ENCODE measurements at places on chromosomes 5 and 9.
A peak's percentile ranks its signal among the peaks of the same experiment; 100 is the strongest.

DNA sequence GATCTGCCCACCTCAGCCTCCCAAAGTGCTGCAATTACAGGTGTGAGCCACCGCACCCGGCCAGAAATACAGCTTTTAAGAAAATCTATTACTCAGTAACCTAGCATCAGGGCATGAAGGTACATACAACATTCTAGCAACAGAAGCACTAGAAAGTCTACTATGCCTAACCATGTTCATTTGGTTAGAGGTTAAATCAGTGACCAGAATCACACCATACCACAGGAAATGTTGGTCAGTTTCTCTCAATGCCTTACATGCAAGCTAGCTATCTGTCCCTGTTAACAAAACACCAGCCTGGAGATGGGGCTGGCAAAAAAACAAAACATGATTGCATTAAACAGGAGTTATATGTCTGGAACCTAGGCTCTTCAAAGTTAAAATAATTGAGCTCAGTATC lies 104.1 kb downstream of the STRBP start:
- DNase-seq: no peak

GRCh38 chr5:157540124-157540523 lies 35.5 kb downstream of the ADAM19 start:
- no peak for DNase-seq

- no peak for DNase-seq
Observed at GRCh38 chr9:214648-215493, at the start of gene DOCK8. TSS of gene DOCK8 (plus strand) at chr9:214865. CDS start at chr9:214977, 112 bp downstream.

DNA sequence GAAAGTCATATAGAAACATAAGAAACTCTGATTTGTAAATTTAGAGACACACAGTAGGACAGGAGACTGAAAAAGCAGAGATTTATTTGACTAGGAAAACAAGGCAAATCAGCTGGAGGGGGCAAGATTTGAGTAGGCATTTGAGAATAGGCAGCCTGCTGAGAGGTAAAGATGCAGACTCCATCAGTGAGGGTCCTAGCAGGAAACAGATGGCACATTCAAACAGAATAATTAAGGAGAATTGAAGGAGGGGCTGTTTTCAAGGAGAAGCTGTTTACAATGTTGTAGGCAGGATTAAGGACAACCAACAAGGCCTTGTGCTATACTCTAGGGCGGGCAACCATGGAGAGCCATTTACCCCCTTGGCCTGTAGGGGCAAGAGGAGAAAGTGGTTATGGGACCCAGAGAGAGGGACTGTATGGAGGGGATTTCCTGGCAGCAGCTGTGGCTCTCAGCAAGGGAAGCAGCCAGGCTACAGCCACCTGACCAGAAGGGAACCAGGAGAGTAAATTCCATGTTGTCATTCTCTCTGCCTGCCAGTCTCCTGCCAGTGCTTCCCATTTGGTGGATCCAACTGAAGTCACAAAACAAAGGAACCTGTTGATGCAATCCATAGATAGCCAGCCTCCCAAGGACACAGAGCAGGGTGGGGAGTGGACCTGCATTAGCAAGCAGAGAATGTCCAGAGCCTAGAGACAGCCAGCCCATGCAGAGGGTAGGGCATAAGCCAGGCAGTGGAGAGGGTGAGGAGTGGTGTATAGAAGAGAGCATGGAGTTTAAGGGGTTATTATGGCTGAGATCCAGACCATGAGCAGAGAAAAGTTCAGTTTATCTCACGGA lies 38.2 kb downstream of the PAPPA start:
- DNase-seq: no peak

- DNase-seq: no peak
Observed at GRCh38 chr5:96654209-96654608, 8.0 kb upstream of the CAST start.

GRCh38 chr9:128115187-128116103 lies 12.1 kb downstream of the PTGES2 start:
- DNase-seq: no peak

DNA sequence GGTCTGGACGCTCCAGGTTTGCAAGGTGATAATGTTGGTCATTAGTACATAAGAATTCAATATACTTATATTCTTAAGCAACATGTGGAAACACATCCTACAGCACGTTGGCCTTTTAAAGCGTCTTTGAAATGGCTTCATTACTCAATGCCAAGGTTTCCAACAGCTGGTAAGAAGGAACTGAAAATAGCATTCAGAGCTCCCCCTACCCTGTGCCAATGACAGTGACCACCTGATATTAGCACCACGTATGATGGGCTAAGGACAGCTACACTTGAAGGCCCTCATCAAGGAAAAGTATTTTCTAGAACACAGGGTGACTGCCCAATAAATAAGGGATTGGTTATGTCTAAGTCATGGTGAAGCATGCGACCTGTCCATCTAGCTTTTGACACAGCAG lies 9.9 kb downstream of the ZNF622 start:
- no peak for DNase-seq

- no peak for DNase-seq
Observed at GRCh38 chr5:67305913-67306710, 109.5 kb upstream of the CD180 start.

DNA sequence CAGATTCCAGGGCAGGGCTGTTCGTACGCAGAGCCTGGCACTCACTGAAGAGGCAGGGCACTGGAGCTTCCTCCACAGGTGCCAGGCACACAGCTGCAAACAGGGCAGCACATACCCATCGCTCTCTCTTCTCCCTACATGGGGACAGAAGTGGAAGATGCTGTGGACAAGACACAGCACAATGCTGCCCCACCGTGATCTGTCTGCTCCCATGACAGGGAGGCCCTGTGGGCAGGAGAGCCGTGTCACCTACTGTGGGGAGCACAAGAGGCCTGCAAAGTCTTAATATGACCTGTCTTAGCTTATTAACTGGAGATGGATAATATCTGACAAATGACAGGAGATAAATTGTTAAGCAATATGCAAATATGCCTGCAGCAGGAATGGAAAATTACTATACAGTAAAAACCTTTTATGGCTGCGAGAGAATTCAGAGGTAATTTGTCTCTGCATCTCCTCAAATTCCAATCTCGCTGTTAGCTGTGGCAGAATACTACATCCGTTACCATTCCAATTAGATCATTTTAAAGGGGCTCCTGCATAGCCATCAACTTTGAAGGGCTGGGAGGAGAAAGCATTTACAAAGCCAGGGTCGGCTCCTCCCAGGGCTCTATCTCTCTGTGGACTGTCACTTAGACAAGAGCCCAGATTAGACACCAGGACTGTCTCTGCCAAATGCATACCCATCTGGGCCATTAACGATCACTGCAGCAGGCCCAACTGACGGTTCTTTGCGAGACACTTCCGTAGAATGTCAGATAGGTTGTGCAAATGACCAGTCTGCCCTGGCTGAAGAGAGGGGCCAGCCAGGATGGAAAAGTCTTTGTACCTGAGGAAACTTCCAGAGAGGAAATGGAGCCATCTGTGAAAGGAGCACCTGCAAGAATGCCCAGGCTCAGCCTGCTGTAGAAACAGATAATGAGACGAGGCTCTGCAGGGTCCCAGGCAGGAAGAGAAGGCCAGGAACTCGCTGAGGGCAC lies 90.7 kb upstream of the FSTL4 start:
- DNase-seq: no peak

GRCh38 chr5:140262839-140263238 lies 40.1 kb downstream of the PFDN1 start:
- no peak for DNase-seq

- DNase-seq: no peak
Observed at GRCh38 chr5:80435476-80435875, 27.6 kb downstream of the ZFYVE16 start.

DNA sequence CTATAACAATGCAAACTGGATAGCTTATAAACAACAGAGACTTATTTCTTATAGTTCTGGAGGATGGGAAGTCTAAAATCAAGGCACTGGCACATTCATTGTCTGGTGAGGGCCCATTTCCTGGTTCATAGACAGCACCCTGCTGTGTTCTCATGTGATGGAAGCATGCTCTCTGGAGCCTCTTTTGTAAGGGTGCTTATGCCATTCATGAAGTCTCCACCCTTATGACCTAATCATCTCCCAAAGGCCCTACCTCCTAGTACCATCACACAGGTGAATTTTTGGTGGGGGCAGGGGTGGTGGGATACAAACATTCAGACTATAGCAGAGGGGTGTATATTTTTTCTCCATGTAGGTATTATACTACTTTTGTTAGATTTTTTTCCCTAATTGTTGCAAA lies 92.4 kb downstream of the UNC13B start:
- DNase-seq: no peak

DNA sequence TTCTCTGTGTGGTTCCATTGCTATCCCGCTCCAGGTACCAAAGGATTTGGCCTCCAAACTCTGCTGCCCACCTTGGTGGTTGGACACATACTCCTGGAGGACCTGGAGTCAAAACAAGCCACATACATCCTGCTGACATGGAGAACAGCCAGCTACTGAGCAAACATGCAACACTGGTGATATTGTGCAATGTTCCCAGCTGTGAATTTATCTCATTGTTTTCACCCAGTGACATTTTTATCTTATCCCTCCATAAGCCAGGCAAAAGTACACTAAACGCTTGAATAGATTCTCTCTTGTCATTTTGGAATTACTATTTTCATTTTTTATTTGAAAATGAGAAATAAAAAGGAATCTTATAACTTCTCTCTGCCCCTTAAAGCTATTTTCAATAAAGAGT lies 11.1 kb upstream of the CTSL start:
- peak; percentile 62 for DNase-seq

- DNase-seq: no peak
Observed at GRCh38 chr5:79512471-79513307, 1.2 kb downstream of the HOMER1 start.

DNA sequence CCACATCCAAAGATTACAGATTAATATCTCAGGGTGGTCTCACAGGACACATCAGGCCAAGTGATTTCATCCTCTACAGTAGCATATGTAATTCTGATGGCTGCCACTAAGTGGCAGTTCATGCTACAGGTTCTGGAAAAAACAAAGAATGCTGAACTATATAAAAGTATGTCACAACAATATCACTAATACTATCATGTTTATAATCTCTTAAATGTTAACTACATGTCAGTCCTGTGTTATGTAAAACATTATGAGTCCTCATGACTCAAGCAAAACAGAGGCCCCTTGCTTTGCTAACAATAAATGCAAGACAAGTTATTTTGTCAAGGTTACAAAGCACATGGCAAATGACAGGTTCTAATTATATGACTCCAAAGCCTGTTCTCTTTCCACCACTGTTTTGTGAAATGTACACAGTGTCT lies 233.2 kb downstream of the FBXL17 start:
- DNase-seq: no peak

DNA sequence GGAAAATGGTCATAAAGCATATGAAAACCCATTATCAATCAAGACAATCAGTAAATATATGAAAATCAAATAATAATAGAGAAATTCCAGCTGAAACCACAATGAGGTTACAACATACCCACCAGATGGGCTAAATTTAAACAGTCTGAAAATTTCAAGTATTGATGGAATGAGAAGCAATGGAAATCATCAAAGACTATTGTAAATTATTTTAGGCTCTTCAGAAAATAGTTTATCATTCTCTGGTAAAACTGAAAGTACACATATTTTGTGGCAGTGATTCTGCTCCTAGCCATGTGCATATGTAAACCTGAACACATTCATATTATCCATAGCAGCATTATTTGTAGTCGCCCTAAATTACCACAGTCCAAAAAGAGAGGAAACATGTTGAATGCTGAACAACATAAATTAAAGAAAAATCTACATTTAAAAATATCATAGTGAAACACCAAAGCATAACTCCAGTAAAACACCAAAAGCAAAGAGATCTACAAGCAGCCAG lies 215.3 kb downstream of the PRELID2 start:
- DNase-seq: no peak

DNA sequence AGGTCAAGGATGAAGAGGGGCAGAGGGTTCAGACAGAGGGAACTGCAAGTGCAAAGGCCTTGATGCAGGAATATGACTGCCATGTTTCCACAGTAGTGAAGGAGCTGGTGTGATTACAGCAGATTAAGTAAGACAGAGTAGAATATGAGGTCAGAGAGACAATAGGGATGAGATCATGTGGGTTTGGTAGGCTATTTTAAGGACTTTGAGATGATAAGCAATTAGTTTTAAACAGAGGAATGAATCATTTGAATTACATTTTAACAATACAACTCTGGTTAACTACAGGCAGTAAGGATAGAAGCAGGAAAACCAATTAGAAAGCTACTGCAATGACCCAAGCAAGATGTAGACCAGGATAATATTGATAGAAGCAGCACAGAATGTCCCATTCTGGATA lies 7.7 kb downstream of the CENPK start:
- DNase-seq: no peak

- no peak for DNase-seq
Observed at GRCh38 chr9:12463641-12464040, 229.5 kb upstream of the TYRP1 start.

GRCh38 chr9:127105805-127106465 lies 16.5 kb downstream of the ANGPTL2 start:
- DNase-seq: no peak

DNA sequence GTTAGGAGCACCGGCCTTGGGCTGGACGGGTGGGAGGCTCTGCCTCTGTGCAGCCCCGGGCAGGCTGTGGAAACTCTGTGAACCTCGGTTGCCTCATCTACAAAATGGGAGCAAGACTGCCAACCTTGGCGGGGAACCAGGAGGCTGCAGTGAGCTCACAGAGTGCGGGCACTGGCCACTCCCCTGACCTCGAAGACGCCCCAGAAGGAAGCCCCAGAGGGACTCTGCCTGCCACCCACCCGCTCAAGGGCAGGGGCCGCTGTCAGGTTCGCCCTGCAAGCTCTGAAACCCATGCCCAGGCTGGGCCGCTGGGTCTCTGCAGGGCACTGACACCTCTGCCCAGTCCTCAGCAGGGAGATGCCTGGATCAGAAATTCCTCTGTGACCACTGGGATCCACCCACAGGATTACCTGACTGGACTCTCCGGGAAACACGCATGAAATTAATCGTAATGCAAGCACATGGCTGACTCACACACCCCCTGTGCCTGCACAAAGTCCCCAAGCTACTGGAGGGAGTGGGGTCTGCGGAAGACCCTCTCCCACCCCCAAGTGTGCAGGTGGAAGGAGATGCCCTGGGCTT lies 7.4 kb downstream of the CCDC187 start:
- no peak for DNase-seq

GRCh38 chr5:127031147-127031862 lies 947 bp upstream of the MARCHF3 start:
- no peak for DNase-seq

GRCh38 chr9:19947996-19948395 lies 159.2 kb upstream of the SLC24A2 start:
- DNase-seq: no peak

GRCh38 chr5:9063615-9064245 lies 482.1 kb downstream of the SEMA5A start:
- DNase-seq: no peak

- no peak for DNase-seq
Observed at GRCh38 chr9:111803924-111804323, 9.2 kb upstream of the SHOC1 start.

GRCh38 chr9:92895812-92896436 lies 18.1 kb upstream of the ZNF484 start:
- DNase-seq: no peak

GRCh38 chr5:172490514-172491461 lies 36.5 kb upstream of the SH3PXD2B start:
- DNase-seq: no peak

DNA sequence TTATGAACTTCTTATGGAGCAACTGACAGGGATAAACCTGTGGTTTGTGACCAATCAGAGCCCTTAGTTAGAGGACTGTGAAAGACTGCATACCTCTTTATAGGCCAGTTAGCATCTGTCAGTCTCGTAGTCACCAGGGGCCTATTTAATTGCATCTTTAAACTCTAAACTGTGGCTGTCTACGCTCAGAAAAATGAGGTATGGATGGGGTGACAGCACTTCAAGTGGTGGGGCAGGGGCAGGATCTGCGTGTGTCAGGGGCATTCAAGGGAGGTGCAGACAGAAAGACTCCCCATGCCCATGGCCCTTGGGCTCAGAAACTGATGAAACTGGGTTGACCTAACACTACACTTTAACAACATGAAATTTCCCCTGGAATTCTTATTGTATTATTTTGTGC lies 132.6 kb upstream of the TBCA start:
- DNase-seq: no peak
